ENCODE measurements at places on chromosomes 7 and 10.

- DNase-seq = no peak
These were observed 22.5 kb upstream of the HIBADH start for GRCh38 chr7:27685209-27685608.

DNA sequence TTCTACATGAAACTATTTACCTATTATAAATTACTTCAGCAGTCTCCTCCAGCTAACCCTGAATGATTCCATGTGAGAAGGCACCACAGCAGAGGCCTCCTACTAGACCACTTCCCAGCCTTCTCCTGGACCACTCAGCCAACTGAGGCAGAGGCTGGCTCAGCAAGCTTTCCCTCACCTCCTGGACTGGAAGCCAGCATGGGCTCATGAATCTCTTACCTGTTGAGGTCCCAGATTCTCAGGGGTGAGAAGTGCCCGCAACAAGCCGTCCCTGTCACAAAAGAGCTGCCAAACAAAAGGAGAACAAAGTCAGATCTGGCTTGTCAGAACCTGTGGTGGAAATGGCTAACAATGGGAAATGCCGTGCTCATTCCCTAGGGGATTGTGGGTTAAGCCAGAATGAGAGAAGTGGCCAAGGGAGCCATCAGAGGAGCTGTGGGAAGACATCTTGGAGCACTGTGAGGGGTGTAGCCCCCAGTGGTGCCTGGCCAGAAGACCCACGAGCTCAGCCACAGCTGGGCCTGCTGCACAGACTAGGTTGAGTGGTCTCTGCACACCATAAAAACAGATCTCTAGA lies 36.5 kb downstream of the DPCD start:
- DNase-seq = no peak

DNA sequence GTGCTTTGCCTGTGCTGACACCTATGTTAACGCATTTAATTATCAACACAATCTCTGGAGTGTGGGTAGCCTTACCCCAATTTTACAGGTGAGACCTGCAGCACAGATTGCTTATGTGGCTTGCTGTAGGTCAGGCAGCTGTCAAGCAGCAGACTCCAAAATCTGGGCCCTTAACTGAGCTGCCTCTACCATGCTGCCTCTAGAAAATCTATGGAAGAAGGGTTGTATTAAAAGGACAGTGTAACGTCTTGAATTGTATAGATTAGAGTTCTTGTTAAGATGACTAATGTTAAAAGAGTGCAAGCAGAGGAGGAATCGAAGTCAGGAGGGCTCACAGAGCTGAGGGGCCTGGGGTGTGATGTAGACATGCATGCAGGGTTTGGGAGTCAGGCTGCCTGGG lies 1.2 kb upstream of the PON3 start:
- no peak for DNase-seq

DNA sequence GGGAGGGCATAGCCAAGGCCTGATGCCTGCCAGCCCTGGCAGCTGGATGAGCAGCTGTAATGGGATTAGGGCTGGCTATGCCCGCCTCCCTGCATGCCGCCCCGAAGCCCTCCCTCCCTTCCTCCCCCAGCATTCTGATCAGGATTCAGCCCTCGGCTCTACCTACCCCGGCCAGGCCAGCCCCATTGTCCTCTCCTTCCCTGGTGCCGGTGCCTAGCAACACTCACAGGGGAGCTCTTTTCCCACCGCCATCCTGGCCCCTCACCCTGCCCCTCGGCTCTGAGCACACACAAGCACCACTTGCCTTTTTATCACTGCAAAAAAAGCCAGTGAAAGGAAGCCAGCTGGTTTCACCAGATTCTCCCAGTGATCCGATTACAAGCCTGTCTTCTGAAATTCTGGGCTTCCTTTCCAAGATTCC lies 9.0 kb upstream of the ADCYAP1R1 start:
- no peak for DNase-seq

DNA sequence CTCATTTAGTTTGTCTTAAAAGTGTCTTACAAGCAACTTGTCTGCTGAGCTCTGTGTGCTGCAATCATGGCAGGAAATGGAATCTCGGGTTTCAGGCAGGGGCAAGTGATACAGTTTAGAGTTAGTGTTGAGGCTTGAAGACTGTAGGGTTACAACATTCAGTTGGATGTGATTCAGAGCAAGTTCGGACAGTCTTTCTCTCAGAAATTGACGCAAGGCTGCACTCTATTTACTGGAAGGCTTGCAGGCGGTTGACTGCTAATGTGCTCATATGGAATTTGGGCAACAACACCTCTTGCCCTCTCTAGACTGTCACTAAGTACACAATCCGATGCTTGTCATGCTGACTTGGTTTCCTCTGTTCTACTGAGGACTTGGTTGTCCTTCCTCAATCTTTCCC lies 161.7 kb upstream of the BMPER start:
- DNase-seq = no peak
